ENCODE measurements at places on chromosomes 11 and 22.

GRCh38 chr11:60265373-60266214 lies 14.9 kb upstream of the MS4A4A start:
- DNase-seq, result peak; percentile 85

GRCh38 chr11:86116386-86116726 lies 47.5 kb upstream of the PICALM start:
- DNase-seq, result no peak

DNA sequence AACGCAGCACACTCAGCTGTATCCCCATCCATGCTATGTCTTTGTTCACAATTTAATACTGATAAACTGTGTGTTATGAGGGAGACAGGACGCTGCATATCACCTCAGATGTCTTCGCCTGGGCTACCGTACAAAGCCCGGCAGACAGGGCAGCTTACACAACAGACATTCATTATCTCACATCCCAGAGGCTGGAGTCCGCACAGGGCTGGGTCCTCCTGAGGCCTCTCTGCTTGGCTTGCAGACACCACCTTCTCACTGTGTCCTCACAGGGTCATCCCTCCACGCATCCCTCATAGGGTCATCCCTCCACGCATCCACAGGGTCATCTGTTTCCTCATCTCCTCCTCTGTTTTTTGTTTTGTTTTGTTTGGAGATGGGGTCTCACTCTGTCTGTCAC lies 61.2 kb downstream of the SHANK2 start:
- no peak for DNase-seq

DNA sequence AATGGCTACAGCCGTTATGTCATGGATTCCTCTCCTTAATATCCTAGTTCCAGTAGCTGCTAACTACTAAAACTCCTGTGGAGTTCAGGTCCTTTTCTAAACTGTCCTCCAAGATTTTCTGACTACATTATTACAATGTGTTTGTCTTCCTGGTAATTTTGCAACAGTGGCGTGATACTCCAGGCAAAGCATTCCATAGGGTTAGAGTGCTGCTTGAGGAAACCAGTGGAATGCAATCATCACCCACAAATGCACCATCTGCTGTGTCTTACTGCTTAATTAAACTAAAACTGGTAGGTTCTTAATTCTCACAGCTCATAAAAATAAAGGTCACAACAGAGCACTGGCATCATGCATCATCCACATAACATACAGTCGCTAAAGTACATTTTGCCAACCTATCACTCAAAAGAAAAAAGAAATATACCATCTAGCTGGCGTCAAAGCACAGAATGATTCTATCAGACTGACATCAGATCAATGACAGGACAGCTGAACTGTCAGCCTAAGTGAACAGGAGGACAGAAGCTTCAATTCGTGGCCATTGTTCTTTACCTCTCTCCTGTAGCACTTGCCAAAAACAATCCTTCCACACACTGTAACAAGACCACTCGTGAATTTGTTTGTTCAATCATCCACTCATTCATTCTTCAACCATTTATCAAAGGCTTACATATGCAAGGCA lies 182.5 kb downstream of the CADM1 start:
- no peak for DNase-seq

DNA sequence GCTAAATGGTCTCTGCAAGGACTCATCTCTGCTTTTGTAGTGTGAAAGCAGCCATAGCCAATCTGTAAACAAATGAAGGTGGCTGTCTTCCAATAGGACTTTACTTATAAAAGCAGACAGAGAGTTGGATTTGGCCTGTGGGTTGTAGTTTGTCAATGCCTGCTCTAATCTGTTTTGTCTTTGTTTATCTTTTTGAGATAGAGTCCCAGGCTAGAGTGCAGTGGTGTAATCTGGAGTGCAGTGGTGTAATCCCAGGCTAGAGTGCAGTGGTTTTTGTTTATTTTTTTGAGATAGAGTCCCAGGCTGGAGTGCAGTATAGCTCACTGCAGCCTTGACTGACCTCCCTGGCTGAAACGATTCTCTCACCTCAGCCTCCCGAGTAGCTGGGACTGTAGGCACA lies 8.6 kb downstream of the PPP6R3 start:
- DNase-seq, result no peak

DNA sequence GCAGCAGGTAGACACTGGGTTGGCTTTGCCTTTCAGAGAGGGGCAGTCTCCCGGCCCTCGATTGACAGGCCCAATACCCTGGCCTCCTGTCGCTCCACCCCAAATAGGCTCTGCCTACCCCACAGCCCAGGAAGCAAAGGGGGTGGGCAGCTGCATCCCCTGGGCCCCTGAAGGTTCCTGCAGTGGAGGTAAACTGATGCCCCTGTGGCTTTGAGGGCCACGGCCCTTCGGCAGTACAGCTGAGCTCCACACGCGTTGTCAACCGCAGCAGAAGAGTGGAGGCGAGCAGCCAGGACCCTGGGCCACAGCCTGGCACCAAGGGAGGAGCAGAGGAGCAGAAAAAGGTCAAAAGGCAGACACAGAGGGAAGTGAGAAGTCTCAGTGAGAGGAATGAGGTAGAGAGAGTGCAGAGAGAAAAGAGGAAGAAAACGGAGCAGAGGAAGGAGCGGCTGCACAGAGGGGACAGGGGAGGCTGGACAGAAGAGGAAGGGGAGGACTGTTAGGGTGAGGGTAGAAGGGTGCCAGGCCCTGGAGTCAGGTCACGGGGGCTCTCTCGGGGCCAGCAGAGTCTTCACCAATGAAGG lies 64.0 kb downstream of the SLC22A12 start:
- peak; percentile 79 for DNase-seq

DNA sequence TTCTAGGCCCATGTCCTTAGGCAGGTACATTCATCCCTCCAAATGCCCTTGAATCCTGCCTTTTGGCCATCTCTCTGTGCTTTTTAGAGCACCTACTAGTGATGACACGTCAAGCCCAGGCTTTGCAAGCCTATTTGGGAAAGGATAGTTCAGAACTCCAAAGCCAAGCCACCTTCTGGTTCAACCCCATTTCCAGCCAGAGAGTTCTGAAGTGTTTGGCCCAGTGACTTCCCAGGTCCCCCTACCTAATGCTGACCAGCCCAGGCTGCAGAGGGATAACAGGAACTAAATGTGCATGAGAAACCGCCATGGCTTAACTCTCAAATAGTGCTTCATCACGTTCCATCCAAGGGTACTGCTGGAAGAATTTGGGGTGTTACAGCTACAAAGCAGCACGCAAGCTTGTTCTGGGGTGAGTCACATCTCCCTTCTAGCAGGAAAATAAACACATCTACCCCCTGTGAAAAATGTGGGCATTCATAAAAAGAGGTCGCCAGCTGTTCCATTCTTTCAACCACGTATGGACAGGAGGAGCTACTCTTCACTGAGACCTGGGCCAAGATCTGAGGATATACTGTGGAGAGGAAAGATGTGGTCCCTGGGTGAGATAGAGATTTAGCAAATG lies 2.0 kb upstream of the FXYD6 start:
- DNase-seq, result no peak

- DNase-seq, result no peak
Measured at GRCh38 chr22:50444663-50445062, 30.2 kb downstream of the SBF1 start.

- DNase-seq, result no peak
Measured at GRCh38 chr11:112611771-112612170, 349.4 kb upstream of the NCAM1 start.

DNA sequence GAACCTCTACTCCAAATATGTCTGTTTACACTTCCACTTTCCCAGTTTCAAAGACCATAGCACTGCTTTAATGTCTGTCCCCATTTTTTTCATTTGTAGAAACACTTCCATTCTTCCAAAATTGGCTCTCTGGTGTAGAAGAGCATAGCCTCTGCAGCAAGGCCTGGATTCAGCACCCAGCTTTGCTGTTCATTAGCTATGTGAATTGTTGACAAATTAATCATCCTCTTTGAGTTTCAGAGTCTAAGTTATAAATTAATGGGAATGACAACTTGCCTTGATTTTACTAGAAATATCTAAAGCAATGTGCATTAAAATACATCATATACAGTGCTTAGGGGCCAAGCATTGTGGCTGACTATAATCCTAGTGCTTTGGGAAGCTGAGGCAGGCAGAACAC lies 22.4 kb downstream of the GRIA4 start:
- DNase-seq, result no peak

DNA sequence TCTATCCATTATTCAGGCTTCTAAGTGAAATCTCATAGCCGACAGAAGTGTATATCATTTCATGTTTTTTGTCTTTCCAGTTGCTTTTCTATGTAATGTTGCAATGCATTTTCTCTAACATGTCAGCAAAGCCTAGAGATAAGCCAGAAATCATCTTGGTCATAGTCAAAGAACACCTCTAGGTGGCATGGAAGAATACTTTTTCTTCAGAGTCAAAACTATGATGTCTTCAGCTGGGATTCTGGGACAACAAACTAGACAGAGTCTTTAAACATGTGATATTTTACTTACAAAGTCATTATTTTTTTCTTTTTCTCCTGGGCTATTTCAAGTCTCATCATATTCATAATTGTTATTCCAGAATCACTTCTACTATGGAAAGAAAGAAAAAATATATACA lies 4.4 kb downstream of the GAS2 start:
- no peak for DNase-seq

GRCh38 chr11:17764446-17765218 lies 30.1 kb downstream of the KCNC1 start:
- no peak for DNase-seq

- no peak for DNase-seq
Measured at GRCh38 chr11:22582151-22582410, 43.5 kb downstream of the FANCF start.

GRCh38 chr11:2588809-2589537 lies 110.8 kb downstream of the KCNQ1OT1 start:
- DNase-seq, result no peak

GRCh38 chr22:44112191-44112590 lies 68.5 kb upstream of the PARVG start:
- DNase-seq, result no peak

DNA sequence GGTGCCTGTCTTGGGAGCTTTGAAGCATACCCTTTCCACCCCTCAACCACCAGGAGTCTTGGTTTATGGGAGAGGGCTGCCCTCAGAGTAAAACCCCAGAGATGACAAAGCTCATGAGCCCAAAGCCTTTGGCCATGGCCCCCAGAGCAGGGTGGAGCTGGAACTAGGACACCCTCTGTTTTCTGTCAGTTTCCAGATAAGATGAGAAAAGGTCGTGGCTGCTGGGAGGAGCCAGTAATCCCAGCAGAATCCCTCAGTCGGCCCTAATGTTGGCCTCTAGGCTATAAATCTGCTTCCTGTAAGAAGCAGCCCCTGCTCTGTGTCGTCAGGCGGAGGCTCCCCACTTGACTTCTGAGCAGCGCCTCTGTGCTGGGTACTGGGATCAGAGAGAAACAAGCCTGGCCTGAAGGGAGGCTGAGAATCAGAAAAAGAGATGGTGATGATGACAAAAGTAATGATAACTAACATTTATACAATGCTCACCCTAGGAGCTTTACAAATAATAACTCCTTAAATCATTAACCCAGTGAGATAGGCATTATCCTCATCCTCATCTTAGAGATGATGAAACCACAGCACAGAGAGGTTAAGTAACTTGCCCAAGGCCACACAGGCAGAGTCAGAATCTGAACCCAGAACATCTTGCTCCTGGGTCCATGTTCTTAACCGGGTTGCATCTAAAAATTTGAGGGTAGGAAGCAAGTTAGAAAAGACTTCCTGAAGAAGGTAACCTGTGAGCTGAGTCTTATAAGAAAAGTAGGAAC lies 471.4 kb downstream of the SOX6 start:
- DNase-seq, result no peak

- DNase-seq, result no peak
Measured at GRCh38 chr11:91922846-91923245, 301.8 kb upstream of the FAT3 start.

DNA sequence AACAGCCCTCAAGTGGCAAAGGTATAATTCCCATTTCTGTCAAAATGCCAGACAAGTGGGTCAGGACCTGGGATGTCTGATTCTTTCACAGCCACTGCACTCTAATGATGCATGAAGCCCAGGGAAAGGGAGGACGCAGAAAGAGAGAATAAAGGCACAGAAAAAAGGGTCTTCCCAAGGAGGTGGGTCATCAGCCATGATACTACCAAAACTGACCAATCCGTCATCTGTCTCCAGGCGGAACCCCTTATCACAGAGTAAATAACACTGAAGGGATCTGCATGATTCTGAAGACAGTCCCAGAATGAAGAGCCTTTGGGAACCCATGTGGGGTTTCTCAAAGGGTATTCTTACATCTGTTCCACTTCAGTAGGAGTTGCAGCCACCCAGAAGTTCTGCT lies 73.8 kb upstream of the OPCML start:
- DNase-seq, result no peak

DNA sequence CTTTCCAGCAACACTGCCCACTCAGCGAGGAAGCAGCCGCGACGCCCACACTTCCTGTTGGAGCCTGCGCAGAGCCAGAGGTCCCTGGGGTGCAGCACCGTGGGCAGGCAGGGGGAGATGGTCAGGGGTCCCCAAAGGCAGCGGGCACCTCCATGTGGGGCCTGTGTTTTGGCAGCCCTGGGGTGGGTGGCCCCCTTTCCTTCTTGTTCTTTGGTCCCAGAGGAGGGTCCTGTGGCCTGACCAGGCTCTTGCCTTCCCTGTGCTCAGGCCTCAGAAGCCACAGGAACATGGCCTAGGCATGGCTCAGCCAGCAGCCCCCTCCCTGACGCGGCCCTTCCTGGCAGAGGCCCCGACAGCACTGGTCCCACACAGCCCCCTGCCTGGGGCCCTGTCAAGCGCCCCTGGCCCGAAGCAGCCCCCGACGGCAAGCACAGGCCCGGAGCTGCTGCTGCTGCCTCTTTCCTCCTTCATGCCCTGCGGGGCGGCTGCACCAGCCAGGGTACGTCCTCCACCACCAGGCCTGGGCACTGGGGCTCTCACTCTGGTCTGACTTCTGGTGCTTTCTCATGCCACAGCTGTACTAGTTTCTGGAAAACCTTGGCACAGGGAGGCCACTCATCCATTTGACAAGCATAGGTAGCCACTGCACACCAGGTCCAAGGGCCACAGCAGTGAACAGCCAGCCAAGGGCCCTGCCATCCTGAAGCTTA lies 47.1 kb downstream of the PISD start:
- DNase-seq, result peak; percentile 65

DNA sequence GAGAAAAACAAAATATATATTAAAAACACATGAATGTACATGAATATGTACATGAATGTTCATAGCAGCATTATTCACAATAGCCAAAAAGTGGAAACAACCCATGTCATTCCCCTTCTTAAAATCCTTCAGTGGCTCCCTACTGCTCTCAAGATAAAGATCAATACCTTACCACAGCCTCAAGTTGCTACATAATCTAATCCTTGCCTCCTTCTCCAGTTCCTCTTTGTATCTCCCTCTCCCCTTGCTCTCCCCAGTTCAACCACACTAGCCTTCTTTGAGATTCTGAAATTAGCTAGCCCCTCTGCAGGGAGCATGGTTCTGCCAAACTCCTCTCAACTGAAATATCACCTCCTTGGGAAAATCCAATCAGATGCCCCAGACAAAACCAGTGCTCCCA lies 28.1 kb downstream of the MTMR2 start:
- no peak for DNase-seq

DNA sequence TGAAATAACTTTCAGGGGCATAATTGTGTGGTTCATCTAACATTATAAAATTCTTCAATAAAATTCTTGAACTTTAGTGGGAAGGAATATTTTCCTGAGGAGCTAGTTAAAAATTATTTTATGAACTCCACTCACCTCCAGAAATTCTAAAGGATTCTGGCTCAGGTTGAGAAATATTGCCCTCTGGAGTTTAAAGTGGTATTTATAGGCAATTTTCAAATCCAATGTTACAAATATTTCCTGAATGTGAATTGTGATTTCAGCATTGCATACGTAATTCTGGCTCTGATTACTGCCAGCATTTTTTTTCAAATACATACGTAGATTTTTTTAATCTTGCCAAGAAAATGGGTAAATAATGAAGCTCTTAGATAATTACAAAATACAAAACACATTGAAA lies 598.2 kb upstream of the ANO3 start:
- no peak for DNase-seq

- no peak for DNase-seq
Measured at GRCh38 chr11:36498721-36499120, 11.4 kb downstream of the TRAF6 start.
